ENCODE measurements at places on chromosomes 6 and 20.

- no peak for DNase-seq
Measured at GRCh38 chr20:8066662-8067061, 47.1 kb upstream of the TMX4 start.

- DNase-seq: no peak
Measured at GRCh38 chr6:113082745-113083144, 735.6 kb downstream of the RFPL4B start.

DNA sequence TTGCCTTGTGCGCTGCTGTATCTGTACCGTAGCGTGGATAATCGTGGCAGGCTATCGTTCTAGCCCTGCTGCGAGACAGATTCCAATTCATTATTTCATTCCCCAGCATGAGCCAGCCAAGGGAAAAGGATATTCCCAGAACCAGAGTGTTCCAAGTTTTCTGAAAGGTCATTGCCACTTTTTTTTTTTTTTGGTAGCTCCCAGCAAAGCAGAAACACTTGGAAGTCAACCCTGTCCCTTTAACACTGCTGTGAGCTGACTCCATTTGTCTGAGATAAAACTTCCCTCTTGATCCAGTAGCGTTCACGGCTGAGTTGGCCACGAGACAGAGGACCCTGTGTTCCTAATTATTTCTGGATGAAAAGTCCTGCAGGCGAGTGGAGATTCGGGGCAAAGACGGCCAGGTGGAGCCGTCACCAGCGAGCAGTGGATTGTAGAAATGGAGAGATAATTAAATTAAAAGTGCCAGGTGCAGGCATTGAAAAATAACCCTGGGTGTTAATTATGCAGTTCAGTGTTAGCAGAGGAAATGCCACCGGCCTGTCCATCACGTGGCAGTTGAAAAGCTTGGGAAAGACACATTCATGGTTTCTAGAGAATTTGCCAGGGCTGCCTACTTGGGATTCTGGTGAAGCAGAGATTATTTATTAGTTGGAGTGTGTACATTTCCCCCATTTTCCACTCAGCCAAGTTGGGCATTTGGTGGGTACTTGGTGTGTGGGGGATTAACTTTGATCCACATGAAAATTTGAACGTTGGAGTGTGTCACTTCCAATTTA, 164.2 kb downstream of the SLC24A3 start:
- no peak for DNase-seq

DNA sequence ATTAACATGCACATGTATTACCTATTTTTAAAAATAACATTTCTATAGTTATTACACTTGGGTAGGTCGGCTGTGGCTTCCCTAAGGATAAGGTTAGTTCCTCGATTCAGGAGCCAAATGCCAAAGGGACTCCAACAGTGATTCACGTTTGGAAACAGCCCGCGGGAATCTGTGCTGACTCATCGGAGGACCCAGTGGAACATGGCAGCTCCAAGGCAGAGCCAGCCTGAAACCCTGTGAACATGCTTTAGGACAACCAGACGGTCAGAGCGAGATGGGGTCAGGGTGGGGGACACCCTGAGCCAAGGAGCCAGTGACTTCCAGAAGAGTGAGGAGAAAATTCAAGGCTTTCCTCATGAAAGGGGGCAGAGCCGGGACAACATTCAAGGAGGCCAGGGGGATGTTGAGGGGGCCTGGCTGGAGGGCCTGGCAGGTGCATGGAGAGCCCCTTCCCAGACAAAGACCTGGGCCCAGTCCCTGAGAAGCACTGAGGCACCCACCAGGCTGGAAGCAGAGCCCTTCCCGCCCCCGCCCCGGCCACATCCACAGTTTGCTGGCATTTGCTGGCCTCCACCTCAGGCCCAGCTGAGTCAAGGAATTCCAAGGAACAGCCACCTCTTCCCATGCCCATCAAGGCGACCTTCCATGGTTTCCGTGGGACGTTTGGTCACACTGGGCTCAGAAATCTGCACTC, 133.2 kb downstream of the SNX5 start:
- DNase-seq: no peak

DNA sequence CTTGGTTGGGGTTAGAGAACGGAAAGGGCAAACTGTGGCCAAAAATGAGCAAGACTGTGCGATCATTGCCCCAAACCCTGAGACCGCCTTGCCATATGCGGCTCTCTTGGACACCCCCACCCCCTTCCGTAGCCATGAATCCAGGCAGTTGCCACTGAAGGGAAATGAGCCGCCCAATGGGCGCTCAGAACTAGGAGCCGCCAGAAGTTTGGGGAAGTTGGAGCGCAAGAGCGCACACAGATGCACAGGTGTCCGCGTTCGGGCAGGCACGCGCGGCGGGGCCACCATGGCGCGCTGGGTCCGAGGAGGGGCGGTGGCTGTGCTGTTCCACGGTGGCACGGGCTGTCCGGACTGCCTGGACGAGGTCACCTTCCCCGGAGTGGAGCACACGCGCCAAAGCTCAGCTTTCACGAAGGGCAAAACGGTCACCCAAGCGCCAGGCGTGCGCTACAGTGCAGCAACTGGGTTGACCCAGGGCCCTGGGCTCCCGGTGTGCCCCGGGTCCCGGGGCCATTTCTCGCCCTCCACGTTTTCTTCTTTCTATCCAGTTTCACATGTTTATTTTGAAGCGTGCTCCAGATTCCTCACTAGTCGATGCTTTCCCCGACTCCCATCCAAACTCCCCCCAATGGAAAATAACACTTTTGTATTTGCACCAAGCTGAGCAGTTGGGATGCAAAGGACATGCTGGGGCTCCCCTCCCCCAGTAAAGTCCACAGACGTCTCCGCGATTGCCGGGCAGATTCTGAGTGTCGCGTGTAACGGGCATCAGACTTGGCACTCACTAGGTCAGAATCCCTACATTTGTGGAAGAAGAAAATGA, 906 bp upstream of the PDE10A start:
- DNase-seq: no peak

DNA sequence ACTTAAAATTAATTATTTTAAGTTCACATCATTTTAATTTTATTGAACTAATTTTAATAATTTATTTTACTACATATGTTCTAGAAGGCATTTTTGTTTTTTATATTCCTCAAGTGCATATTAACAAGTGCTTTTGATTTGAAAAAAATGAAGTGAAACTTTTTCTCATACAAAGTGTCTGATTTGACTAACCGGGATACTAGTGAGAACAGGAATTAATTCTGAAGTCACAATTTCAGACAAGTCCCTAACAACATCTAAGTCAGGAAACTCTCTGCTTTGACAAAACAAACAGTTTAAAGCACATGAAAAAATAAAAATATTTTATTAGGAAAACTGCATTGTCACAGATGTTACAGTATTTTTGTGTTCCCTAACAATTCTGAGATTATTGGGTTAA, 1166.3 kb upstream of the CITED2 start:
- DNase-seq: no peak

DNA sequence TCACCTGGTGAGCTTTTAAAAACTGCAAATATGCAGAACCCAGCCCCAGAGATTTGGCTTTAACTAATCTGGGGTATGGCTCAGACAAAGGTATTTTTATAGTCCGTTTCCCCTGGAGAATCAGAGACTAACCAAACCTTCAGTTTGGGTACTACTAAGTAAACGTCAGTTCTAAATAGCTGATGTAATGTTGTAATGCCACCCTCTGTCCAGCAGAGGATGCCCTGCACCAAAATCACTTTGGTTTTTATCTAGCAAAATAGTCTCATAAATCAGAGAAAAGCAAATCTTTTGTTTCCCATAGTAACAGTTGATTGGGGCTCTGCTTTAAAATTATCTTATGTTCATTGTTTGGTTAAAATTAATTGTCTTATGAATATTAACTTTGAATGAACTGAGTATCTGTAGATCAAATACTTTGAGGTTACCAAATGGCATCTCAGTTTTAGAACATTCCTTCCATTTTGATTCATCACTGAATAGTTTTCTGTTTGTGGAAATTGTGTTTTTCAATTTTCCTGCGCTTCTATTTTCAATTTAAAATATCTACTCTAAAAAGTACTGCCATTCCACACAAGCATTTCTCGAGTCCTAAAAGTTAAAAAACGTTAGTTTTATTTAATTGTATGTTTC, 278.3 kb upstream of the PLCB4 start:
- DNase-seq: no peak
